ENCODE measurements at places on chromosomes 7 and 10.

- no peak for DNase-seq
Measured at GRCh38 chr10:54614072-54614471, 187.0 kb downstream of the PCDH15 start.

- DNase-seq: no peak
Measured at GRCh38 chr7:24192053-24192452, 91.9 kb upstream of the NPY start.

DNA sequence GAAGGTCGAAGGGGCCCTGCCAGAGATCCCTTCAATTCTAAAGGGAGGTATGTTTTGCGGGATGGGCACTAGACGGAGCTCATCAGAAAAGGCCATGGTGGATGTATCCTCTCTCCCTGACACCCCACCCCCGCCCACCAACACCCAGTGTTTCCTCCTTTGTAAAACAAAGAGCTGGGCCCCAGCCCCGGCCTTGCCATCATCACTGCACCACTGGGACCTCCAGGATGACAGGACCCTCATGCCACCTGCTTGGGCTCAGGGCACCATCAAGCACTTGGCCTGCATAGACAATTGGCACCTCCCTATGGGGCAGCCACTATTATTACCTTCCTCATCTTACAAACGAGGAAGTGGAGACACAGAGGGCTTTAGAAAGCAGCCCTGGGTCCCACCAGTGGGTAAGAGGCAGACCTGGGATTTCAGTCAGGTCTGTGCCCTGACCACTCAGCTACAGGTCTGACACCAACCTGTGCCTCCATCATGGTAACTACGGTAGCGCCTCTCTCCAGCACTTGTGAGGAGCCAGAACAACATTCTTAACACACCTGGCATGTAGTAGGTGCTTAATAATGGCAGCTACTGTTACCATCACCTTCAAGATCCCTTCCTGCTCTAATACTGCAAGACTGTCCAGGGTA, 2.0 kb downstream of the CALML3 start:
- no peak for DNase-seq

- no peak for DNase-seq
Measured at GRCh38 chr7:97009753-97010732, 4.7 kb downstream of the DLX6 start.

DNA sequence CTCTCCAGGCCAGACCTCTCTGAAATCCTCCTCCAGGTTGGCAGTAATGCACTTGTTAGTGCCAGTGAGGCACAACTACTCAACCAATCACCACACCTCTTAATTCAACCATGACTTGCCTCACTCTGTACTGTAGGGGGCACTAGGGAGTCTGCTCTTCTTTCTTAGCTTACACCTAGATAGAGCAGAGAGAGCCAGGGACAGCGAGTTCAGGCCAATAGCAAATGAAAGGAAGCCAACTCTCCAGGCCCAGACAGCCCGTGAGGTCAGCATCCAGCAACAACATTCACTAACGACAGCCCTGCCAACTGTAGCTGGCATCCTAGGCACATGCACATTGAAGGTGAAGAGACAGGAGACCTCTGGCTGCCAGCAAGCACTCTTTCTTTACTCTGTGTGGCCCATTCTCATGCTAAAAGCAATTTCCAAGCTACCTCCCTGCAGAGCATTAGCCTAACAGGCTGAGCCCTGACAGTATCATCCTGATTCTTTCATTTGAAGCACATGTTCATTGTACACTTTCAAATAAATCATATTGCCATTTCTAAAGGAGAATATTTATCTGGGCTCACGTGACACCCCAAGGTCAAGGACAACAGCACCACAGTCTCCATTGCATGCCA, 136.3 kb downstream of the DPY19L1 start:
- no peak for DNase-seq

DNA sequence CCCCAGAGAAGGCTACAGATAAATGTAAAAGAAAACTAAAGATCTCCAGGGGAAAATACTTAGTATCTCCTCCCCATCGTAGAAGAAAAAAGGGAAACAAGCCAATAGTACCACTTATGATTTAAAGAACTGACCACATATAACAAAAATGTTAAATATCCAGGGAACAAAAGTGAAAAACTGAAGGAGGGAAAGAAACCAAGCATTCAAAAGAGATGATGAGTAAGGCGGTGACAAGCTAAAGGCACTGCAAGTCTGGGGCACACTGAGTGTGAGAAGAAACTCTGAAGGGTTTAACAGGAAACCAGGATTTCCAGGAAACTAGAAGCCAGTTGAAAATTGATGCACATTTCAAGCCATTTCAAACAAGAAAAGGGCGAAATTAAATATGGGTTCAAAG, 226.3 kb downstream of the AHR start:
- DNase-seq: no peak

DNA sequence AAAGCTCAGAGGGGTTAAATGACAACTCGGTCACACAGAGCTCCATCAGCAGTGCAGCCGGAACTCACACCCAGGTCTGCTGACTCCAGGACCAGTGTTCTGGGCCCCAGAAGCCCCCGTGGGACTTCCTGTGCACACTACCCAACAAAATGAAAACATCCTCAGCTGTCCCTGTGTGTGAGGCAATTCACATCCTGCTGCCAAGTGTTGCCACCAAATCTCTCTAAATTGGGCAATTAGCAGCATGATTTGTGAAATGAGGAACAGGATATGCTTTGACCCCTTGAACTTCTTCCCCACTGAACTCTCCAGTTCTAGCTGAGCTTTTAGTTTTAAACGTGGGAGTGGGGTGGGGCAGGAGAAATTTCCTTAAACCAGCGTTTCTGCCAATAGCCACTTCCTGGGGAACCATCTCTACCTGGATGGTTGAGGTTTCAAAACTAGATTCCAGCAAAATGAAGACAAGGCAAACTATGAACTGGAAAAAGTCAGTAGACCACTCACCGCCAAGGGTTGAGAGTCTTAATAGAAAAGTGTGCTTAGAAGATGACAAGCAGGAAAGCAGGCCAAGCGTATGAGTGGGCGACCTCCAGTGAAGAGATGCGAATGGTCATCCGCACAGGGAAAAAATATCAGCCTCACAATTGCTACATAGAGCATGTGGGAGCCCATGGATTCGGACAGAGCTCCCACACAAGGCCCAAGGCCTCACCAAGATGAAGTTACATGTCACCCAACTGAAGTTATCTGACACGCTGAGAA, 51.9 kb upstream of the CHST15 start:
- no peak for DNase-seq
